ENCODE measurements at places on chromosomes 11 and 22.

DNA sequence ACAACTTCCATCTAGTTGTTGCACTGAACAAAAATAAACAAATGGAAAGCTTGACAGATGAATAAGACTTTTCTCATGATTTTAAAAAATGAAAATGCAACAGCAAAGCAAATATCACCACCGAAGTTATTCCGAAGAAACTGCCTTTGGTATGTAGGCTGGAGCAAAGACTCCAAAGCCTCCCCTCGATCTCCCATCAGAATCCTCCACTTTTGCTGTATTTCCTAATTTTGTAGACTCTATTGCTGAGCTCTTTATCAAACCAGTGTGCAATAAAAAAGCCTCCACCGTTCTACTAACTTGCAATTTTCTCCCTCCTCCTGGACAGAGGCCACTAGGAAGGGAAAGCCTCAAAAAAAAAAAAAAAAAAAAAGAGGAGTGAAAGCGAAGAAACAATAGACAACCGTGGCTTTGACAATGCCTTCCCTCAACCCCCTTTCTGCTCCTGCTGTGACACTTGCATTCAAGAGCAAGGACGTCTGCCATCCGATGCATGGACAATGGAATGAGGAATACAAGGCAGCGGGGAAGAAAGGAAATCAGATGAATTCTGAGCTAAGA lies 190.9 kb upstream of the BLID start:
- no peak for DNase-seq

GRCh38 chr11:113632981-113633380 lies 73.1 kb downstream of the TMPRSS5 start:
- DNase-seq = no peak

DNA sequence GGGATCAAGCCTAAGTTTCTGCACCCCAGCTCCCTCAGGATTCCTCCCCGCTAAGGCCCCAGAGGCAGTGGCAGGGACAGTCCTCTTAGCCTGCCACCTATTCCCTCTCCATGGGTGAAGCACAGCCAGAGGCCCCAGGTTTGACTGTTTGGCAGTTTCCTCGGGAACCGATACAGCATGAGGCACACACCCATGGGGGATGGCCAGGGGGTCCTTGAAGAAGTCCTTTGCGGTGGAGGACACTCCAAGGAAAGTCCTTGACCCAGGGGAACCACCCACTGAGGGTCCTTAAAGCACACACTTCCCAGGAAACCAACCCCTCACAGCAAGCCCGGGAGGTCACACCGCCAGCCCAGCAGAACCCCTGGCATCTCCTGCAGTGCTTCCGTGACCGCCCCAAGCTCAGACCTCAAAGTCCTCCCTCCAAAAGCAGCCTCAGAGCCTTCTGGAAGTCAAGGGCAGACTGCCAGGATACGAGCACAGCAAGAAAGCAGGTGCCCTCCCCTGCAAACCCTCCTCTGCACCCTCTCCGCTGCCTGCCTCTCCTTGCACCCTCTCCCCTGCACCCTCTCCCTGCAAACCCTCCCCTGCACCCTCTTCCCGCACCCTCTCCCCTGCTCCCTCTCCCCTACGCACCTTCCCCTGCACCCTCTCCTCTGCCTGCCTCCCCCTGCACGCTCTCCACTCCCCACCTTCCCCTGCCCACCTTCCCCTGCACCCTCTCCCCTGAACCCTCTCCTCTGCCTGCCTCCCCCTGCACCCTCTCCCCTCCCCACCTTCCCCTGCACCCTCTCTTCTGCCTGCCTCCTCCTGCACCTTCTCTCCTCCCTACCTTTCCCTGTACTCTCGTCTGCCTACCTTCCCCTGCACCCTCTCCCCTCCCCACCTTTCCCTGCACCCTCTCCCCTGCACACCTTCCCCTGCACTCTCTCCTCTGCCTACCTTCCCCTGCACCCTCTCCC lies 1.4 kb downstream of the SIGIRR start:
- DNase-seq = no peak

- DNase-seq = no peak
These were observed 9.6 kb downstream of the BTG4 start for GRCh38 chr11:111502611-111503010.

- no peak for DNase-seq
These were observed 38.7 kb downstream of the EIF3F start for GRCh38 chr11:8025816-8026215.

GRCh38 chr11:17526326-17526725 lies 17.9 kb downstream of the USH1C start:
- no peak for DNase-seq
